NCI-H226 (cell line): ENCODE measurements at places on chromosomes 5 and 9.

DNA sequence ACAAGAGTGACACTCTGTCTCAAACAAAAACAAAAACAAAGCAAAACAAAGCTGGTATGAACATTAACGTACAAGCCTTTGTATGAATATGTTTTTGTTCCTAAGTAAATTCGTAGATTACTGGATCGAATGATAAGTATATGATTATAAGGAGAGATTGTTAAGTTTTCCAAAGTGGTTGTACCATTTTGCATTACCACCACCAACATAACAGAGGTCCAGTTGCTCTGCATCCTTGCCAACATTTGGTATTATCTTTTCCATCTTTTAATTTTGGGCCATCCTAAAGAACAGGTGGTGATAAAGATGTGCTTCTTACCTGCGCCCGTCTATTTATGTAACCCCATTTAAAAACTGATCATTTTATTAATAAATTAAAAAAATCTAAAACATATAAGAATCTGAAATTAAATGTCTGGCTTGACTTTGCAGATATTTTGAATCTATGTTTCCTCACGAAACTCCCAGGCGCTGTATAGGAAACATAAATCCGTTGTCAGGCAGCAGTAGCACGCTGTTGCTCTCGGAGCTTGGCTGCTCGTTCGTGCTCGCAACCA lies 593 bp upstream of the NAA35 start:
- DNase-seq: no peak

- no peak for DNase-seq
These were observed 47.5 kb upstream of the RNF20 start for GRCh38 chr9:101485924-101486692.

GRCh38 chr5:175629261-175629660 lies 28.6 kb upstream of the HRH2 start:
- DNase-seq: no peak

- DNase-seq: no peak
These were observed 101.2 kb downstream of the AOPEP start for GRCh38 chr9:94827584-94828304.

DNA sequence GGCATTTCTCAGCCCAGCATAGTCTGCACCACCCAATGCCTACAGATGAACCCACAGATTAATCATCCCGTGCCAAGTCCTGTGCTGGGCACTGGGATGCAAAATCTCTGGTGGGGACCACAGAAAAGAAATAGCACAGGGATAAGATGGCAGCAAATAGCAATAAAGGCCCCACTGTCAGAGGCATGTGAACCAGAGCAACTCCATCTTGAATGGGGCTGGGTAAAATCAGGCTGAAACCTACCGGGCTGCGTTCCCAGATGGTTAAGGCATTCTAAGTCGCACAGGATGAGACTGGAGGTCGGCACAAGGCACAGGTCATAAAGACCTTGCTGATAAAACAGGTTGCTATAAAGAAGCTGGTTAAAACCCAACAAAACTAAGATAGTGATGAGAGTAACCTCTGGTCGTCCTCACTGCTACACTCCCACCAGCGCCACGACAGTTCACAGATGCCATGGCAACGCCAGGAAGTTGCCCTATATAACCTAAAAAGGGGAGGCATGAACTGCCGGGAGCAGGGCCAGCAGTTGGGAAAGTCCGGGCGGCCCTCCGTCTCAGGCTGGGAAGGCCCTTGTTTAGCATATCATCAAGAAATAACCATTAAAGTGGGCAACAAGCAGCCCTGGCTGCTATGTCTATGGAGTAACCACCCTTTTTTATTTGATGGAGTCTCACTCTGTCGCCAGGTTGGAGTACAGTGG lies 65.2 kb downstream of the C9orf50 start:
- DNase-seq: no peak

DNA sequence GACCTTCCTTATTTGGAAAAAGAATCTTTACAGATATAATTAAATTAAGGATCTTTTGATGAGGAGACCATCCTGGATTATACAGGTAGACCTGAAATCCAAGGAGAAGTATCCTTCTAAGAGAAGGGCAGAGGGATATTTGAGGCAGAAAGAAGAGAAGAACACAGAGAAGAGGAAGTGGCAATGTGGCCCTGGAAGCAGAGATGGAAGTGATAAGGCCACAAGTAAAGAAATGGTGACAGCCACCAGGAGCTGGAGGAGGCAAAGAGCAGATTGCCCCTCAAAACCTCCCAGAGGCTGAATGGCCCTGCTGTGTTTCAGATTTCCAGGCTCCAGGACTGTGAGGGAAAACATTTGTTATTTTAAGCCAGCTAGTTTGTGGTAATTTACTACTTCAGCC lies 93.0 kb upstream of the ANKRD55 start:
- DNase-seq: no peak

- DNase-seq: no peak
These were observed 80.8 kb downstream of the ARRDC3 start for GRCh38 chr5:91302305-91302704.

- DNase-seq: no peak
These were observed 376.2 kb upstream of the CLINT1 start for GRCh38 chr5:158235159-158235547.

- no peak for DNase-seq
These were observed 62.2 kb downstream of the RNF38 start for GRCh38 chr9:36337865-36338264.

- DNase-seq: no peak
These were observed 33.4 kb downstream of the STOM start for GRCh38 chr9:121336665-121337064.

DNA sequence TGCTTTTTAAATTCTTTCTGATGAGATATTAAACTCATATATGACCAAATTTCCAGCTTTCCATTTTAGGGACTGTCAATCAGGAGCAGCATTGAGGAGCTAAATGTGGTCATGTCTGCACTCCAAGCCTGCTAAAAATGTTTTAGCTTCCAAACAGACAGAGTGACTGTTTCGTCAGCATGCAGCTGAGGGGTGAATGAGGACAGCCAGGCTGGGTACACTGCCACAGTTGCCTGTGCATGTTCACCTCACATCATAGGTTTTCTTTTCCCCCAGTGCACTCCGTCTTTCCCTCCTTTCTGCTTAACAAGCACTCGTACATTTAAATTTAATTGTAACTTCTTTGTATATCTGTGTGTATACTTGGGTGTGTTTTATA lies 138.1 kb downstream of the ARRDC3 start:
- DNase-seq: no peak
